ENCODE measurements at places on chromosomes 16 and 17.

- DNase-seq: no peak
Measured at GRCh38 chr16:55351936-55352335, 27.9 kb downstream of the IRX6 start.

GRCh38 chr17:5068236-5068635 lies 10.0 kb upstream of the ZFP3 start:
- DNase-seq: no peak

- no peak for DNase-seq
Measured at GRCh38 chr16:19843371-19843770, 41.3 kb downstream of the GPRC5B start.

- DNase-seq: no peak
Measured at GRCh38 chr17:27564463-27564862, 66.5 kb upstream of the LGALS9 start.

DNA sequence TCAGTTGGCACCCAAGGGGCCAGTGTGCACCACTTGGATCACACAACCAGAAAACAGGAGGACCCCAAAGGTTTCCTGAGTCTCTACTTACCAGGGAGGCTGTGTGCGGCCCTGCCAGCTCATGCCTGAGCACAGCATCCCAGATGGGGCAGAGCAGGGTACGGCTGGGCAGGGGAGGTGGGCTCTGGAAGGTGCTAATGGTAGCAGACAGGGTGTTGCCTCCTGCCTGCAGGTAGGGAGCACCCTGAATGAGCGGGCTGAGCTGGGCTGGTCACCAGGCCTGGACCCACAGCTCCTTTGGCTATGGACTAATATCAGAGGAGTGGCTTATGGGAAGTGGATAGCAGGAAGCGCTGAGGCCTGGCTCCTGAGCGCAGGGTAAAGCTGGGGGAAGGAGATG lies 14.6 kb downstream of the RECQL5 start:
- no peak for DNase-seq

- DNase-seq: no peak
Measured at GRCh38 chr17:82012640-82013295, 9.9 kb downstream of the CENPX start.

GRCh38 chr17:1004769-1005295 lies 7.9 kb downstream of the TIMM22 start:
- DNase-seq: peak; percentile 74

- no peak for DNase-seq
Measured at GRCh38 chr17:32385121-32385520, 35.2 kb downstream of the ZNF207 start.

GRCh38 chr17:78019367-78019975 lies 61.0 kb downstream of the TNRC6C start:
- no peak for DNase-seq

DNA sequence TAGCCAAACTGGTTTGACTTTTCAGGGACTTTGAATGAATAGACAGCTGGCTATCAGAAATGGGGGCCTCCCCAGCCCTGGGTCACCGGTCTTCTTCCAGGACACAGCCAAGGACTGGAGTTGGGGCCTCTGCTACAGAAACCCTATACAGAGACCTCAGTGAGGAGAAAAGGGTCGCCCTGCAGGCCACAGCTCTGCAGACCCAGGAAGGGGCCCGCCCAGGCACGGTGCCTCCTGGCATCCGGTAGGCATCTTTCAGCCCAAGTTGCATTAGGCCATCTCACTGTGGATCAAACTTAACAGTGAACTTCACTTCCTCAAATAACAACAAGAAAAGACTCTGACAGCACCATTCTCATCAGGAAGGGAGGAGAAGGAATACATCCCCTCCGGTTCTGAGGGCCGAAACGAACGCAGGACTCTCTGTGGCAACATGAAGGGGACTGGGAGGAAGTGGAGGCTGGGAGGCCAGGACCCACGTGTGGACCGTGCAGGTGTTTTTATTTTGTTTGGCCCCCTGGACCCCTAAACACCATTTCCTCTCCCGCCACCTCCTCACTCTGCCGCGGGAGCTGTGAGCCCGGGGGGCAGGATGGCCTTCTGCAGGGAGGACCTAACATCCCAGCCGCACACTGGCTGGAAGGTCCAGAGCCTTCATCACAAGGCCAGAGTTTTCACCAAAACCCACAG lies 7.2 kb downstream of the SLC38A10 start:
- DNase-seq: no peak

- DNase-seq: no peak
Measured at GRCh38 chr17:36944553-36944952, 4.2 kb upstream of the AATF start.

GRCh38 chr16:21301895-21302291 lies 23.8 kb upstream of the CRYM start:
- no peak for DNase-seq

DNA sequence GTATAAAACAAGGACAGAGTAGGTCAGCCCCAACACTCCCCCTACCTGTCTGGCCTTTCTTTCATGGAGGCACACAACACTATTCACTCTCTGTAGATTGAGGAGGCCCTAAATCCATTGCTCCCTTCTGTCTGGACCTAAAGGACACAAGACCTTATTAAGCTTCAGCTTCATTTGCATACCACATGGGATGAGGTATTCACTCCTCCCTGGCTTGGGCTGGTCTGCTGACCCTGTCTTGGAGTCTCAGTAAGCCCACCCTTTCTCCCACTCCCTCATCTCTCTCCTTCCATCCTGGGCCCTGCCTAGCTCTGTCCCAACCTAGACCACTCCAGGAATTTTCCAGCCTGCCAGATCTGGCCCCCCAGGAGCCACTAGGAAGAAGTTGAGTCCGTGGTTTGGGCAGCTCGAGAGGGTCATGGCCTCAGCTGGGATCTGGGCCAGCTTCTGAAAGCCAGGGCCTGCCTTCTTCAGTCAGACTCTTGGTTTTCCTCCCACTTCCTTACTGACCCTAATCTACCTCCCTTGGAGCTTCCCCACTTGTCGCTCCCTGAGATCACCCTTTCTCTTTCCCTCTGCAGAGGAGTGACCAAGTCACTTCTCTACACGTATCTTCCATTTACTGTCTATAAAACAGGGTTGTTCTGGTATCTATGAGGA lies 6.5 kb upstream of the LLGL1 start:
- no peak for DNase-seq

DNA sequence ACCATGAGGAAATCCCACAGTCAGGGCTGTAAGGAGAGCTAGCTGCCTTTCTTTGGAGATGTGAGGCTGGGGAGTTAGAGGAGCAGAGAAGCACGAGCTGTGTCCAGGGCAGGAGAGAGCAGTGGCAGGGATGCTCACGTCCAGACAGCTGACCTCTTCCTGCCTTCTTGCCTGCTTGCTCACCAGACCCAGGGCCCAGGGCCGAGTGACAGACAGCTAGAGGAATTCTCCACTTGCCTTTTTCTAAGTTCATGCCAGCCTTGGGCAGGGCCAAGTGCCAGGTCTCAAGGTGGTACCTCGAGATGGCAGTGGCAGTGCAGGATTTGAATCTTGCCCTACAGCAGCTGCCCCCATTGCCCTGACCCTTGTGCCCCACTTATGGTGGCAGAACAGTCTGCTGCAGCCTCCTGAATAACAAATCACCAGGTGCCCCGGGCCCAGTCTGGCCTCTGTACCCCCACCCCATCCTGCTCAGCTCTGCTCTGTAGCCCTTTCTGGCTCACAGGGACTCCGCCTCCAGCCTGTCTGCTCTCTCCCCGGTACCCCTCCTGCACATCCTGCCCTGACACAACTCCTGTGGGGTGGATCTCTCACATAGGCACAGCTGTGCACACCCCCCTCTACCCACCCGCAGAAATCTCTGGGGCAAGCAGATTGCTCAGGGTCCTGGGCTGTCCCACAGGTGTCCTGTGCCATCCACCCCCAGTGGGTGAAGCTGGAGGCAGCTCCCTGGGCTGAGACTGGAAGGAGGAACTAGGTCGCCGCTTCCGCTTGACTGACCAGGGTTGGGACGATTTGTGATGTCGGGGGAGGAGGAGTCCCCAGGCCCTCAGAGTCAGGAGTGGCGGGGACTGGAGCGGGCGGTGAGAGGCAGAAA lies 25.9 kb downstream of the GRIN2C start:
- no peak for DNase-seq

DNA sequence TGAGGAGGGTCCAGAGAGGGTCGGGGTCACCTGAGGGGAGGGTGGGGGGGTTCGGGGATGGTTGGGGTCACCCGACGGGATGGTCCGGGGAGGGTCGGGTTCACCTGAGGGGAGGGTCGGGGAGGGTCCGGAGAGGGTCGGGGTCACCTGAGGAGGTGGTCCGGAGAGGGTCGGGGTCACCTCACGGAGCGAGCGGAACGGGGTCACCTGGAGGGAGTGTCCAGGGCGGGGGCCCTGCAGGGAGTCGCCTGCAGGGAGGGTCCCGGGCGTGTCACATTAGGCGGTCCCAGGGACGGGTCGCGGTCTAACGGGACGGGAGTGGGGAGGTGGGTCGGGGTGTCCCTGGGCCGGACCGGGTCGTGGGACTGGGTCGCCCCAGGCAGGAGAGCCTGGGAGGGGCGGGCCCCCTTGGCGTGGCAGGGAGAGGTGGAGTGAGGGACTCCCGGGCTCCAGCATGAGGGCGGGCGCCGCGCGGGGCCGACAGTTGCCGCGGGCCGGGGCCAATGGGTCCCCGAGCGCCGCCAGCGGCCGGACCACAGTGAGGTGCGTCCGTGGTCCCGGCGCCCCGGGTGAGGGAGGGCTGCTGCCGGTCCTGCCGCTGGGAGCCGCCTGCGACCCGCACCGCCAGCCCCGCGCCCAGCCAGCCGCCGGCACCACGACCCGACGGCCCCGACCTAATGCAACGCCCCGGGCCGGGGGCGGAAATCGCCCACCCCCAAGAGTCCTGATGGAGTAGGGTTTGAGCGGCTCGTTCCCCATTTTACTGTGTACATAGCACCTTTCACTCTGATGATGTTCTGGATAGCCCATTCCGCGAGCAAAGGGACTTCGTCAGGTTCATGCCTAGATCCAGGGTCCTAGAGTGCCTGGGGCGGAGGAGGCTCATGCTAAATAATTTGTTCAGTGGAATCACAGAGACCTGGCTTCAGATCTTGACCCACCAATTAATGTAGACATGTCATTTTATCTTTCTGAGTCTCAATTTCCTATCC lies 1.2 kb upstream of the ABCA3 start:
- DNase-seq: no peak

GRCh38 chr16:53509906-53510703 lies 7.1 kb upstream of the AKTIP start:
- DNase-seq: peak; percentile 79

DNA sequence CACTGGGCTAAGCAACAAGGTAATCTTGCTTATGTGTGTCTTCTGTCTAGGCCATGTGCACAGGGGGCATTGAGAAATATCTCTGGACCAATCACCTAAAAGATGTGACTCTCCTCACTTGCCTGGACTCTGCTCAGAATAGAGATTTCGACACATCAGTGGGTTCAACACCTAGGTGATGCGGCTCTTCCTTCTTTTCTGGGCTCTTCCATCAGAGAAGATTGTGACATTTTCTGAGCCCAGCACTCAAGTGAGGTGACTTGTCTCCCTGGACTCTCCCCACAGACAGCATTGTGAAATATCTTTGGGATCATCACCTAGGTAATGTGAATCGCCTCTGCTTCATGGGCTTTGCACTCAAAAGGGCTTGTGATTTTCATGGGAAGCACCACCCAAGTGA lies 1904.1 kb downstream of the TP53TG3F start:
- DNase-seq: no peak

DNA sequence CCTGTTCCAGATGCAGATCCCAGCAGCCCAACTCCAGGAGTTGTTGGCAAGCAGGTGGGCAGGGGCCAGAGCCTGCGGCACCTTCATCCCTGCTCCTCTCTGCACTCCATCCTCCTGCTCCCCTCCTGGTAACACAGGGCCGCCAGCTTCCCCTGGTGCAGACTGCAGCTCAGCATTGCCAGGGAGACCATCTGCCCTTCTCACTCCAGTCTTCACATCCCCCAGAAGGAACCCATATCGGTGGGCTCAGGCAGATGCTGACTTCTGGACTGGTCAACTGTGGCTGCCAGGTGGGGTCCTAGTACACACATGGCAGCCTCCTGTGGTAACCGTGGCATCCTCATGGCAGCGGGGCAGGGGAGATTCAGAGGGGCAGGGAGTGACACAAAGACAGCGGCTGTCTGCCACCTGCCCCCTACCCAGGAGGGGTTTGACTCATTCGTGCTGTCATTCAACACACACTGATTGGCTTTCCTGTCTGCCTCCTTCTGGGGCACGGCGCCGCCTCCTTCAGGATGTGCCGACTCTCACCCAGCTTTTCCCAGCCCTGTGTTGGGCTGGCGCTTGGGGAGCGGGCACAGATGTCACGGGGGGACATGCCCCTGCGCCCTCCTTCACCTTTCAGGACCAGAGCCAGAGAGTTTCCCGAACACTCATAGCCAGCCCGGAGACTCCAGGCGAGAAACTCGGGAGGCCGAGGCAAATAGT lies 120.9 kb downstream of the CMIP start:
- no peak for DNase-seq

GRCh38 chr17:49871211-49871610 lies 23.3 kb upstream of the TAC4 start:
- no peak for DNase-seq

DNA sequence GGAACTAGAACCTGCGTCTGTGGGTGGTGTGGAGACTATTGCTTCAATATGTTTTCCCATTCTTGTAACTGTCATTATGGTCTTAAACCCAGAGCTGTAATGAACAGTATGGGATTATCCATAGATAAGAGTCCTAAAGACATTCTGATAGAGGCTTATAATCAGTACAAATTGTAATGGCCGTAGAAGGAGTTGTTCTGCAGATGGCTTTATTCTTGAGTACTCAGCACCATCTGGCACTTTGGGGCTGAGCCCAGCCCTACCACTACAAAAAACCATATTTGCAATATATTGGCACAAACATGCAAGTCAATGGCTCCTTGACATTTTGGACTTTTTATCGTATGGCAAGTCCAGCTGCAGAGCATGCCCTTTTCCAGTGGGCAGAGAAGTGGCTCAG lies 150.0 kb downstream of the HS3ST4 start:
- DNase-seq: no peak

- DNase-seq: peak; percentile 77
Measured at GRCh38 chr17:62703261-62703775, 75.8 kb downstream of the MRC2 start.

- no peak for DNase-seq
Measured at GRCh38 chr17:48187872-48188608, 80.5 kb downstream of the SNX11 start.
